ENCODE measurements at places on chromosomes 3 and 15.

DNA sequence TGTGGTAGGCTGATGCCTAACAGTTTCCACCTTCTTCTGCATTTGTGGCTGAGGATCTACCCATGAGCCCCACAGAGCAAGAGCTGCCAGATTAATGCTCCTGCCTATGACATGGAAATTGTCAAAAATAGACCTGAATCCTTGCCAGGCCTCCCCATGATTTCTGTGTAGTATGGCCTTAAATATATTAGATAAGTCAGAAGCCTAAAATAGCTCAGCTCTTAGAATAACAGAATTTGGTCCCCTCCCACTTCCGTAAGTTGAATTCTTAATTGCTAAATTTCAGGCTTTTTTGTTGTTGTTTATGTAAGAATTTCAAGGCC is 129.0 kb downstream of the SERPINI1 start:
- no peak for DNase-seq

- DNase-seq: no peak
These were observed 17.8 kb upstream of the ATP13A4 start for GRCh38 chr3:193572426-193572908.

DNA sequence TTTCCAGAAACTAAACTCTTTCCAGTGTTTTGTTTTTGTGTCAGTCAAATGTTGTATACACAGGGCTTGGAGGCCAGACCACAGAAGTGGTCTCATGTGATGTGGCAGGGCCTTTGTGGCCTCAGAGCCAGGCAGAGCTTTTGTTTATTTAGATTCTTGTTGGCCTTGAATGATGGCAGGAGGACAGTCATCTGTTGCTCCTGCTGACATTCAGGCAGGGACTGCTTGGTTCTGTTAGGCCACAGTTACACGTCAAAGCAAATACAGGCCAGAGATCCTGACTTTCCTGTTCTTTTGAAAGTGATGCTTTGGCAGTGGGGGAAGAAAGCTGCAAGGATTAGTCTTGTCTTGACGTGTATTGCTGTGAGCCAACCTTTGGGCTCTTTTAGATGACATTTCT is 325.1 kb downstream of the CACNA2D3 start:
- DNase-seq: no peak

DNA sequence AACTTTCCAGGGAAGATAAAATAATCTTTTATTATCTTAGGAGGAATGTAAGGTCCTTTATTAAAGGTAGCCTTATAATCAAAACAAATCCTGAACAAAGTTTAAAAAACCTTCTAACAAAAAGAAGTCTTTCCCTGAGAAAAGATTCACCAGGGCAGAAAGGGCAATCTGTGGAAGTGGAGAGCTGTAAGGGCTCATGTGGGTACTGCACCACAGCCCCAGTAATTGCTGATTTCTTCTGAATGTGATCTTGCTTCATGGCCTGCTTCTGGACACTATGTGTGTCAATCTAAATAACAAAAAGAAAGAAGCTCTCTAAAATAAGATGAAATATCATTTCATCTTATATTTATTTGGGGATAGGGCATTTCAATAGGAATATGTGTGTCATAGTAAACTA is 1501.6 kb downstream of the OTOL1 start:
- DNase-seq: no peak

GRCh38 chr15:95556866-95557225 is 773.7 kb upstream of the NR2F2 start:
- DNase-seq: no peak

DNA sequence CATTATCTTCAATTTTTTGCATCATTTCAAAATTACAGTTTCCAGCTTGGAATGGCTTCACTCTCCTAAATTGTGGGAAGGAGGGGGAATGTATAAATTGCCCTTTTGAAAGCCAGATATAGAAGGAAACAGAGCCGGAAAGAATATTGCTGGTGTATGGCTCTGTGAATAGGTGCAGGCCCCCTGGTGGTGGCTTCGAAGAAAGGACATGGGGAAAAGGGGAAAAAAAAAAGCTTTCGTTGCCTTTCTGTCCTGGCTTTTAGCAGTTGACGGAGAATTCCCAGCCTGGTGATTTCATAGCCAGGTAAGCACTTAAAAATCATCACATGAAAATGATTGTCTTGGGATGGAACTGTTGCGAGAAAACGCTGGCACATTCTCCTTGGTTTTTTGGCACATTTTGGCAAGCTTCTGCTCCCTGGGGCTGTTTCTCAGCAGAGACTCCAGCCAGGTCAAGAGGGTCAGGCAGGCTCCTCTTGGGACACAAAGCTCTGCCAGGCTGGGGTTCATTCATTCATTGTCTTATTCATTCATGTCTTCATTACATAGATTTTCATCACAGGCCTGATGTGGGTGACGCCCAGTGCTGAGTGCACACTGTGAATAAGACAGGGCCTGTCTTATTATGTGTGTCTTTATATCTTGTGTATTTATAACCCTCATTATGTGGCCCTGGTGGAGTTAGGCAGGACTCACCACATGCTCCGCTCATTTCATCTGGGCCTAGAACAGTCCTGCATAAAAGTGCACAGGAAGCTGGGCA is 300.0 kb upstream of the TPM1 start:
- DNase-seq: peak; percentile 82

- DNase-seq: no peak
These were observed 97.6 kb downstream of the SNRPN start for GRCh38 chr15:25052191-25052999.

DNA sequence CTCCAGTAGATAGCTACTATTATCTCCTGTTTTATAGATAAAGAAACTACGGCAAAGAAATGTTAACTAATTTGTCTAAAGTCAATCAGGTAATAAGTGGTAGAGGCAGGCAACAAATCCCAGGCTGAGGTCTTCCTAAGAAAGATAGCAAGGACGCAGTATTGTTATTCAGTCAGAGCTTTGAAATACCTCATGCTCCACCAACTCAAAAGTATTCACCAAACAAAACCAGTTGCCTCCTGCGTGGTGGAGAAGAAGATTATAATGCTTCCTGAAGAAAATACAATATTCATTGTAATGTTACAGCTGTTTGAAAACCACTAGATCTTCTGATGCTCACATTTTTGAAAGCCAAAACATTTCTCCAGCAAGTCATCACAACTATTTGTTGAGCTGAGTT is 138.2 kb upstream of the CNTN4 start:
- DNase-seq: no peak

DNA sequence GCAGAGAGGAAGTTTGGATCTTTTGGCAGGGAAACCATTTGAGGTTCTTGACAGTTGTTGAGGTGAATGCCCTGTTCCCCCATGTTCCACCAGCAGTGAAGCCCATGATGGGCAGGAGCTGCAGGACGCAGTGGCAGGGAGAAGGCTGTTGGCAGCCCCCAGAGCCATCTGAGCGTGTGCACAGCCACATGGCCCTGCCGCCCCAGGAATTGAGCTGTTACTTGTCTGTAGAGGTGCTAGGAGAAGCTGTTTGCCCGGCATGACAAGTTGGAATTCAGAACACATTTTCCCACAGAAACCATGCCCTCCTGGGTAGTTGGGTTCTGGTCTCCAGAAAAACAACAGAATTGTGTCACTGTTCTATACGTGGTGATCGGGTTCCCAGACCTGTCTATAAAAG is 218.2 kb upstream of the NR2E3 start:
- no peak for DNase-seq
